DMS53 (cell line): ENCODE measurements at places on chromosomes 2 and 18.

GRCh38 chr18:59228351-59228750, 8.4 kb downstream of the GRP start:
- no peak for DNase-seq

DNA sequence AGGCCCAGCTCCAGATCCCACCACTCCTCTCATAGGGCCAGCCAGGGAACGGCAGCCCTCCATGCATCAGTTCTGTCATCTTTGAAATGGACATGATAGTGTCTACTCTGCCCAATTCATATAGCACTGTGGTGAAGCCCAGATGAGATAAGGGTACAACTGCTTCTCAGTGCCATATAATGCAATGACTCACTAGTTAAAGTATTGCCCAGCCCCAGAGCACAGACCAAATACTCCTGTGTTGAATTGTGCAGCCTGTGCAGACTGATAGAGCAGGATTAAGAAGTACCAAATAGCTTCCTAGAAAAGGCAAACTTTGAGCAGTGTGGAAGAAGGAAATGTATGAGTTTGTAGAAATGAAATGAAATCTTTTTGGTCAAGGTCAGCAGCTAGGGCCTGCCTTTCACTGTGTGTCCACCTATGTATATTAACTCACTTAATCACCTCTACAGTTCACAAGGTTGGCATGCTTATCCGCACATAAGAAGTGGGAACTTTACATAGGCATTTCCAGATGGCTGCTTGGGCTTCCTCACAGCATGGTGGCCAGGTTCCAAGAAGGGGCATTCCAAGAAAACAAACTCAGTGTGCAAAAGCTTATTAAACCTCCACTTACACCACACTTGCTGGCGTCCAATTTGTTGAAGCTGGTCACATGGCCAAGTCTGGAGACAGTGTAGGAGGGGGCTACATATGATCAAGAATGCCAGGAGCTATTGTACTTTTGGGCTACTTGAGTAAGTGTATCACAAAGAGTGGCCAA, 102.8 kb upstream of the COPS8 start:
- no peak for DNase-seq

DNA sequence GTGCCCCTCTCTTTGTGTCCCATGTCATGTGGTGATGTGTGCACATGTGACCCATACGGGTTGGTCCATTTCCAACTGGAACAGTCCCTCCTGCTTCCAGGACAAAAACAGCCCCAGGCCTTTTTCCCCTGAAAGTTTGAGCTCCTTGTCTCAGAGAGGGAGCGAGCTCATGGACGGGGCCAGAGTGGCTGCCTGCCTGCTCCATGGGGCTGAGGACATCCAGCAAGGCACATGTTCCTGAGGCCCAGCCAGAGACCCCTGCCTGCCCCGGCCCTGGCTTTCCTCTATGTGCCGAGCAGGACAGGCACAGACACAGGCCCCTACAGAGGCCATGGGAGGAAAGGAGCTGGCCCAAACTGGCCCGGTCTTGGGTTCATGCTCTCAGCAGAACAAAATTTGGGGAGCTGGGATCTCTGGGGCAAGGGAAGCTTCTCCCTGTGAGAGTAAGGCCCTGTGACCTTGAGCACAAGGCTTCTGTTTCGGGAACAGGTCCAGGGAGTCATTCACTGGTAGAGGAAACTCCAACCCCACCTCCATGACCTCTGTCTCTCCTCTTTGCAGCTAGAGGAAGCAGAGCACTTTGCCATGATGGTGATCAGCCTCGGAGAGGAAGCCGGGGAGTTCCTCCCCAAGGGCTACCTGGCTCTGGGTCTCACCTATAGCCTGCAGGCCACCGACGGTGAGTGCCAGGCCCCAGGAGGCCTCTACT, 105.8 kb upstream of the MCFD2 start:
- DNase-seq, result no peak

- DNase-seq, result peak; percentile 61
Observed at GRCh38 chr2:107669335-107669734, 157.4 kb upstream of the RGPD4 start.

- no peak for DNase-seq
Observed at GRCh38 chr2:10415640-10416039, 32.5 kb downstream of the ODC1 start.

- DNase-seq, result no peak
Observed at GRCh38 chr2:12119841-12120240, 373.4 kb downstream of the LPIN1 start.

GRCh38 chr2:119697290-119698020, 18.5 kb downstream of the TMEM177 start:
- no peak for DNase-seq

DNA sequence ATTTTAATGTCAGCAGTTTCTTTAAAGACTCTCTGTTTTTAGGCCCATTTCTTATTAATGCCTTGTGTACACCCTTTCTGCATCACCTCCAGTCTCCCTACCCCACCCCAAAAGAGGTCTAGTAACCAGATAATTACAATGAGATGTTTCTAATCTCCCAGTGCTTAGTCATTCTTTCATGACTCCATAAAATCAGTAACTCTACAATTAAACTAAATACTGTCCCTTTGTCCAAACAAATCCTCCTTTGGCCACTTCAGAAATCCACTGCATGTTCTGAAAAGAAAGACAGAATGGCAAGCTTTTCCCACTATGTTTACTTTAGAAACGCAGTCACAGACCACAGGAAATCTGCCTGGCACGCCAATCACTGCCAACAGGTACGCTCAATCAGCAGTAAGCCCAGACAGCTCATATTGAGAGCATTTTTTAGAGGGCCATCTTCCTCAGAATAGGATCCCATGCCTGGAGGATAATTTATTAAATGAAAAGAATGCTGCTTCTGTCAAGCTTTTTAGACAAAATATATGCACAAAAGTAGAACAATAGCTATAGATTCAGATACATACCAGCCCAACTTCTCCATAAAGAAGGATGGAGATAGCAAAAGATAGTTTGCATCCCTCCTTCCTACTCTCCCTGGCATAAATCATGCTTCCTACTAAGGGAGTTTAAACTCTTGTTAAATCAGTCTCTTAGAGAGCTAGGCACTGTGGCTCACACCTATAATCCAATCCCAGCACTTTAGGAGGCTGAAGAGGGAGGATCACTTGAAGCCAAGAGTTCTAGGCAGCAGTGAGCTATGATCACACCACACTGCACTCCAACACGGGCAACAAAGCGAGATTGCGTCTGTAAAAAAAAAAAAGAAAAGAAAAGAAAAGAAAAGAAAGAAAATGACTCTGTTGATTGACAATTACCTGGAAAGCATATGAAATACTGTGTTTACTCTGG, 14.6 kb downstream of the CLASP1 start:
- peak; percentile 83 for DNase-seq

- no peak for DNase-seq
Observed at GRCh38 chr2:140177086-140177485, 1396.9 kb upstream of the NXPH2 start.

GRCh38 chr2:25366629-25367028, 24.9 kb upstream of the DNMT3A start:
- no peak for DNase-seq

DNA sequence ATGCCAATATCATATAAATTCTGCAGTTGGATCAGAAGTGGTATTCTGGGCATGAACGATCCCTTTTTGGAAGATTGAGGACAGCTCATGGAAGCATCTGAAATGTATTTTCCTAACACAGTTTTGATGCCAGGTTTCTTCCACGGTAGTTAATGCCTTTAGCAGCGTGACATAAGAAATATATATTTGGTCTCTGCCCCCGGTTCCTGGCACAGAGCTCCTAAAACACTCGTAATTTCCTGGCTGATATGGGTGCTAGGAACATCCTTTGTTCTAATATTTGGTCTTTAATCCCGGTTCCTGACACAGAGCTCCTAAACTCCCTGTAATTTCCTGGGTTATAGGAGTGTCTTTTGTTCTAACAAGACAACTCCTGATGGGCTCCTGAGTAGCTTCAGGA, 8.2 kb upstream of the CABLES1 start:
- no peak for DNase-seq

DNA sequence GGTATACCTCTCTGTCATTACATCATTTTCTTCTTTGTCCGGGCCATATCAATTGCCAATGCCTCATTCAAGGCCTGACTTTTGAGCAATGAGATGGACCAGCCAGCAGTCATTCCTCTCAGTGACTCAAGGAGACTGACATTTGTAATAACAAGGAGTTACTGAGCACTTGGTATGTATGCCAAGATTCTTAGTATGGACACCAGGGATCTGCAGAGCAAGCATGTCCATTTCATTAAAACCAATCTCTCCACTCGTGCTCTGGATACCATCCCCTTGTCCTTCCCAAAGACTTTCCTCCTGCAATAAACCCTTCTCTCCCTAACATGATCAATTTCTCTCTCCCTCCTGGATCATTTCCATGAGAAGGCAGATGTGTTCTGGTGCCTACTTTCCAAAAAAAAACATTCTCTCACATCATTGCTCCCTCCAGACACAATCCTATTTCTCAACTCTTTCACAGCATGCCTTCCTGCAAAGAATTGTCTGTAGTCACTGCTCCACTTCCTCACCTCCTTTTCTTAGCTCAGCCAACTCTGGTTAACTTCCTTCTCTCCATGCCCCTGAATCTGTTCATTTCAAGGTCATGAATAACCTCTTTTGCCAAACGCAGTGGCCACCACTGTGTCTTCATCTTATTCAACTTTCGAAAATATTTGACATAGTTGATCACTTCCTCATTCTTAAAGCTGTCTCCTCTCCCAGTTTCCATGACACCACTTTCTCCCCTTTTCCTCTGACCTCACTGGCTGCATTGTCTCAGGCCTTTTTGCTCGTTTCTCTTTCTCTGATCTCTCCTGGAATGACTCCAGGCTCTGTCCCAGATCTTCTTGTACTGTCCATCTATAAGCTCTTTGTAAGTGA, 102.8 kb upstream of the CYP1B1 start:
- DNase-seq, result no peak

DNA sequence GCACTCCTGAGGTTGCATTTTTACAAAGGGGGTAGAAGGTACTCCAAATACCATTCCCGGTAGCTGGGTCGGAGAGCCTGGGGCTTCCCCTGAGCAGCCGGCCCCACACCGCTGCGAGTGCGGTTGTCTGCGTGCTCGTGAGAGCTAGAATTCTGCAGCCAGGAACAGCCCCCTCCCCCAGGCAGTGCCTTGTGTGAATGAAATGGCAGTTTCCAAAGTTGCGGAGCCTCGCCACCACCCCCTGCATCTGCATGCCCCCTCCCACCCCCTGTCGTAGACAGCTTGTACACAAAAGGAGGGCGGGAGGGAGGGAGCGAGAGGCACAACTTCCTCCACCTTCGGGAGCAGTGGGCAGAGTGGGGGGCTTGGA, 1.1 kb downstream of the MYCN start:
- DNase-seq, result peak; percentile 52

DNA sequence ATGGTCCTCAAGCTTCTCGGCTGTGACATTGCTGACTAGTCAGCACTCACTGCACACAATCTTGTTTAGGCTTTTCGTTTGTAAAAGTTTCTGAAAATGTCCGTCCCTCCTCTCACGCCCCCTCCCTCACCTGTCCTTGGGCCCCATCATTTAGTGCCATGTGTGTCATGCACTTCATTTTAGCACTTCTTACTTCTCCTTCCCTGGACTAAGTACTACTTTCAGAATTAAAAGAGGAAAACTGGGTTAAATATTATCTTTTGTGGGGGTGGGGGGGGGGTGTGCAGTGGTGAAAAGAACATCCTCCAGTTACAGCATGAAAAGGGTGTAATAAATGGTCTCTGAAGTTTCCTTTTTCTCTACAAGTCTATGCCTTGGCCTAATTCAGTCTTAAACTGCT, 182.0 kb upstream of the SP5 start:
- DNase-seq, result peak; percentile 76

DNA sequence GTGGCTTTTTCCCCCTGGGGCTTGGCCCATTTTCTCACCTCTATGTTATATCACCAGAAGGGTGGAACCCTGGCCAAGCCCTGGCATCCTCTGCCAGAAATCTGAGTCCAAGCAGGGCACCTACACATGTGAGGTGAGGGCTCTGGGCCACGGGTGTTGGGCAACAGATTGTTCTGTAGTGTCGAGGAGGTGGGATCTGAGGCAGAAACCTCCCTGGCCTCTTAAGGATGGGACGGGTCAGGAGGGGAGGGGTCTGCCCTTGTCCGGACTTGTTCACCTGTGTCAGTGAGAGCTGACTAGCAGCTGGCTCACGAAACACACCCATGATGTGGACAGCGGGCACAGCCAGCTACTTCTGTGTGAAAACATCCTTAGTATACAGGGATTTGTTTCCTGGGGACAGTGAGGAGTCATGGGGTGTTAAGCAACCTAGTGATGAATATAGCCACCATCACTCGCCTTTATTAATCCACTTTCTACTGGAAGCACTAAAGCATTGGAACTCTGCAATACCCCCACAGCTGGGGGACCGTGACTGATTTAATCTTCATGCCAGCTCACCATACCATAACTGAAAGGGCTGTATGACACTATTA, 35.6 kb downstream of the EPAS1 start:
- DNase-seq, result no peak

DNA sequence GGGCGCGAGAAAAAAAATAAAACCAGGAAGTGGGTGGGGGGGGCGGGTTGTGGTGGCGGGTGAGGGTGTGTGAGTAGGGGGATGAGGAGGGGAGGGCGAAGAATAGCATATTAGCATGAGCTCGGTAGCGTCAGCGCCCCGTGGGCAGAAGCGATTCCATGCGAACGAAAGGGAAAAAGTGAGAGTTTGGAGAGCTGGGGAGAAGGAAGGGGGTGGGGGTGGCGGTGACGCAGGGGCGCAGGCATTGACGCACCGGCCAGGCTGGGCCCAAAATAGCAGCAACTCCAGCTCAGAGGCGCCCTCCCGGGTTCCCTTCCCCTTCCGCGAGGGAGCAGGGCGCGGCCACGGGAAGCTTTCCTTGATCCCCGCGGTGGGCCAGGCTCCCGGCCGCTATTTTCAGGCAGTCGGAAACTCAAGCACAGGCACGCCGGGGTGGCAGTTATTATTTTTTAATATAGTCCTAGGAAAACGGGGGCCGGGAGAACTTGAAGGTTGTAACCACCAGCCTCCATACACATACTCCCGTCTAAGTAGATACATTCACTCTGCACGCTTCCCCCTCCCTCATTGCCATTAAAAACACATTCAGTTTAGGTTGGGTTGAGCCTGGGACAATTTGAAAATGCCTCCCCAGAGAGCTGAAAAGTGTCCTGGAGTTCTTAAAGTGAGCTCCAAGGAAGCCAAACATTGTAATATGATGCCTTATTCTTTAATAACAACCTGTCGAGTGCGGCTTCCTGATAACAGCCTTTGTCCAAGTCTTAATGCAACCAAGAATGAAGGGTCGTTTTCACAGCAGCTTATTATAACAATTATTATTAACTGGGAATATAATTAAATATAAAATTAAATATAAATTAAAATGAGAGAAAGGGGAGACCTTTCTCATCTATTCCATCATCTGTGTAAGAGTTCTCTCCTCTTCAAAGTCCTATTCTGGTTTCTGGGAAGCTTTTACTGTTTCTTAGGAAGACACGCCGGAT, 2.3 kb upstream of the NR4A2 start:
- peak; percentile 95 for DNase-seq
